ENCODE measurements at places on chromosomes 11 and 22. TPM values are rescaled to one million over a fixed set of nuclear protein-coding genes. Genes with fewer than 3 reads are reported as not detected.

GRCh38 chr22:30301995-30302809, 12.9 kb upstream of the CASTOR1 start:
- no peak for DNase-seq

- no peak for DNase-seq
Measured at GRCh38 chr11:95943546-95943945, 19.6 kb upstream of the MTMR2 start.

- no peak for DNase-seq
Measured at GRCh38 chr11:78277314-78277994, 88.7 kb downstream of the USP35 start.

DNA sequence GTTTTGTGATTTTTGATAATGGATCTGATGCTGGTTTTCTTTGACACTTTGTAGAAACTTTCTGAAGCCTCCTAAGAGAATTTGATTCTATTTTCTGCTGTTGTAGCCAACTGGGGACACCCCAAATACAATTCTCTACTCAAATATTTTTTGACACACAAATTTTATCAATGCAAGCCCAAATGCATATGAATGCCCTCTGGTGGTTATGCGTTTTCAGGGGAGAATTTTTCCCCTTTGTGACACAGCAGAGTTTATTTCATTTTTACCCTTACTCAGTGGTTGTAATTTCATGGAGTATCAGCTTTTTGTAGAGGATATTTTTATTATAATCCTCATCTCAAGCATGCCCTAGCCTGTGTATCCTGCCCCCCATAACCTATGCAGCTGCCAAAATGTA, 44.7 kb upstream of the MTMR2 start:
- no peak for DNase-seq

- no peak for DNase-seq
Measured at GRCh38 chr11:79418241-79418640, 22.6 kb downstream of the TENM4 start.

- DNase-seq: peak; percentile 15
Measured at GRCh38 chr22:22709719-22710445, 65.5 kb downstream of the GGTLC2 start.

- DNase-seq: no peak
Measured at GRCh38 chr11:2318707-2319106, 16.9 kb downstream of the TSPAN32 start.

GRCh38 chr11:64540428-64540825, 50.6 kb upstream of the SLC22A12 start:
- DNase-seq: no peak

- no peak for DNase-seq
Measured at GRCh38 chr11:88164320-88164719, 10.9 kb downstream of the RAB38 start.

GRCh38 chr11:65502555-65503367, 3.9 kb downstream of the MALAT1 start:
- DNase-seq: no peak

GRCh38 chr11:102761646-102762238, 18.7 kb downstream of the MMP10 start:
- no peak for DNase-seq

- no peak for DNase-seq
Measured at GRCh38 chr11:93432247-93432646, 101.7 kb downstream of the DEUP1 start.

DNA sequence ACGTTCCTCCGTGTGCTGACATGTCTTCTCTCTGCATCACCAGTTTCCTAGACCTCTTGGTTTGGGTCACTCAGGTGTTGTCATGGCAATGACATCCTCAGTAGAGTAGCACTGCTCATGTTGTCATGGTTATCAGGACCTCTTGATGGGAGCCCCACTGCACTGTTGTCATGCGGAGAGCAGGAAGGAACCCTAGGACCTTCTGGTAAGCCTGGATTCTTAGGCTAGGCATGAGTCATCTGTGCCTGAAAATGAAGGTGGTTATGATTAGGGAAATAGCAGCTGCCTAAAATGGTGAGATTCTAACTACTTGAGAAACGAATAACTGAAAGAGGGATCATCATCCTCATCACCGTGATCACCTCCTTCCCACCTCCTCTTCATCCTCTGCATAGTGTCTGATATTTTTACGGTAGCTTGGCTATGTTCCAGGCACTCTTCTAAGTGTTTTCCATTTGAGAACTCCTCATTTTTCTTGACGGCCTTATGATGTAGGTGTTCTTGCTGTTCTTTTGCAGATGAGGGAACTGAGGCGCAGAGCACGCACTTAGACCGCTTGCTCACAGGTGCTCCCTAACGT, 858.4 kb downstream of the NTM start:
- DNase-seq: no peak

GRCh38 chr22:48538291-48538820, 1289.3 kb downstream of the BRD1 start:
- DNase-seq: no peak

DNA sequence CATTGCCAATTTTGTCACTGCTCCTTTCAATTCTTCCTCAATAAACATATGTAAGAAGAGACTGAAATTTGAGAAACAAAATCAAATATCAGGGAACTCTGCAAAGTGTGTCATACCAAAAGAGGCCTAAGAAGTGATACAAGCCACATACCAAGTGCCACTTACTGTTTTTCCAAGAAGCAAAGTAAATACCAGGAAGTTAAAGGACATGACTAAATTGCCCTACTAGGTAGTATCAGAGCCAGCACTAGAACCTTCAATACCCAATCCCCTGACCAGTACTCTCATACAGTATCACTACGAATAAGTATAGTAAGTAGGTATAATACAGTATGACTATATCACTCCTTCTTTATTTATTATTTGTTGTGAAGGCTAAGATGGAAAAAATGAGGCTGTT, 13.6 kb downstream of the MAML2 start:
- no peak for DNase-seq

- DNase-seq: no peak
Measured at GRCh38 chr22:50201191-50202129, 649 bp downstream of the SELENOO start.

GRCh38 chr22:46025225-46025972, 48.4 kb upstream of the WNT7B start:
- no peak for DNase-seq

DNA sequence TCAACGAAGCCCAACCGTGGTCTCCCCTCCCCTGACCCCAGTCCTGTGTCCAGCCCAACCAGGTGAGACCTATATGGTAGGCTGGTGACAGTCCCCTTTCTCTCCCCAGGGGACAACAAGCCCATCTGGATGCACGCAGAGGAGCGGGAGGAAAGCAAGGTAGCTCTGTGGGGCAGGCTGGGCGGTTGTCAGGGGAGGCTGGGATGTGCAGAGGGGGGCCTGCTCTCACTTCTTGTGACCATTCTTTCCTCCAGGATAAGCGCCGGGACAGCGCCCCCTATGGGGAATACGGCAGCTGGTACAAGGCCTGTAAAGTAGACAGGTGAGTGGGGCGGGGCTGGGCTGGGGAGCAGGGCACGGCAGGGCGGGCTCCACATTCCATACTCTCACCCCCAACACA, 3.5 kb upstream of the RAB1B start:
- peak; percentile 55 for DNase-seq

DNA sequence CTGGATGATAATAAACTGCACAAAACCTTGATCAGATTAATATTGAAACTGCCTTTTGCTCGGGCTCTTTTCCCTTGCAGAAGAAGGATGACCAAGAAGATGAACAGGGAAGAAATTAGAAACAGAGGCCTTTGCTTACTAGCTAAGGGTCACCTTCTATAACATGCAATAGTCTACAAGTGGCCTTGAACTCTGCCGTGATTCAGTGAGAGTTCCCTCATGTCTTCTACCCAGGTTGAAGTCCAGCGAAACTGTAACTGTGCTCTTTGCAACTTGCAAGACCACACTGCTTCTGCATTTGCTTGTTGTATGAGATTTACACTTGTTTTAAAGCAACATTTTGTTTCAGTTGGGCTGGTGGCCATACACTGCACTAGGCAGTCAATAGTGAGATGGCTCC, 108.4 kb downstream of the IGLL1 start:
- DNase-seq: no peak

DNA sequence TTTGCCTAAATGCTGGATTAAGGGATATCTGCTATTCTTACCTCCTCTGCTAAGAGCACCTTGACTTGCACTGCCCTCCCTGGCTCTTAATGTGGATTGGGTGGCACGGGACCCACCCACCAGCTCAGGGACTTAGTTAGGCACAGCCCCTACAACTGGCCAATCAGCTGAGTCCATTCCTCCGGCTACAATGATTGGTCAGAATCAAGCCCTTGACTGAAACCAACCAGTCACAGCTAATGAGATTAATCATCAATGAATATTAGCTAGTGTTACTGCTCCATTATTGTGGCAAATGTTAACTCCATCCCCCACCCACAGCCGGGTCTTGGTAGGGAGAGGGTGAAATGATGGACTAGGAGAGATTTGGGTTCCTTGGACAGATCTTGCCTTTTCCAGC, 328.0 kb downstream of the MN1 start:
- no peak for DNase-seq

DNA sequence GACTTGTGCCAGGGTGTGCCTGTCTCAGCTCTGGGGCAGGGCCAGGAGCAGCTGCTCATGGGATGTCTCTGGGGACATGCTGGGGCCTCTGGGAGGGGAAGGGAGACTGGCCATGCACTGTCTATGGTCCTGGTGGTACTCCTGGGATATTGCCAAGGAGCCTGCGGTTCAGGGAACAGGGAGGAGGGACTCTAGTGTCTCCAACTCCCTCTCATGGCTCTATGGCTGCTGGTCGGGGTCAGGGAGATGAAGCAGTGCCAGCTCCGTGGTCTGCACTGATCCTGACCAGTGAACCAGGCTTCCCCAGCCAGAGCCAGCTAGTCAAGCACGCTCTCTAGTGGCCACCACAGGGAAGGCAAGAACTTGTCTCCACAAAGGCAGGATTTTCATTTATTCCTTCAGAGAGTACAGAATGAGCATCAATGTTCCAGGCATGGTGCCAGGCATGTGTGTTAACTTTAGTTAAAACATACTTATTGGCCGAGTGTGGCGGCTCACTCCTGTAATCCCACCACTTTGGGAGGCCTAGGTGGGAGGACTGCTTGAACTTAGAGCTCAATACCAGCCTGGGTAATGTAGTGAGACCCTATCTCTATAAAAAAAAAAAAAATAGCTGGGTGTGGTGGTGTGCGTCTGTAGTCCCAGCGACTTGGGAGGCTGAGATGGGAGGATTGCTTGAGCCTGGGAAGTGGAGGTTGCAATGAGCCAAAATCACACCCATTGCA, 2.5 kb upstream of the BEST1 start:
- peak; percentile 76 for DNase-seq

GRCh38 chr11:112822478-112823274, 138.5 kb upstream of the NCAM1 start:
- DNase-seq: no peak

Gene SMDT1
- total RNA-seq: 103 TPM

Gene XKR3
- total RNA-seq: 0.24 TPM

Gene UPB1
- total RNA-seq: 1.2 TPM

Gene NOX4
- not detected for total RNA-seq

Gene ATP6V1E1
- 89.5 TPM for total RNA-seq

Gene LRRC56
- 1.2 TPM for total RNA-seq

Gene USH1C
- total RNA-seq: not detected

Gene RFPL2
- not detected for total RNA-seq

Gene MOV10L1
- total RNA-seq: 0.25 TPM

Gene TUB
- 0.32 TPM for total RNA-seq

Gene SHANK2
- total RNA-seq: 0.12 TPM

Gene NPTXR
- 6.4 TPM for total RNA-seq

Gene GLB1L3
- 13.0 TPM for total RNA-seq

Gene LDLRAD3
- not detected for total RNA-seq

Gene EXPH5
- total RNA-seq: 4.3 TPM

Gene OMP
- not detected for total RNA-seq

Data from activated T-cell treated with anti-CD3 and anti-CD28 coated beads, Interleukin-2, amount 50 U/mL, for 72 hours (primary cell).